NCI-H1694 (cell line): ENCODE measurements at places on chromosomes 12 and 14.

DNA sequence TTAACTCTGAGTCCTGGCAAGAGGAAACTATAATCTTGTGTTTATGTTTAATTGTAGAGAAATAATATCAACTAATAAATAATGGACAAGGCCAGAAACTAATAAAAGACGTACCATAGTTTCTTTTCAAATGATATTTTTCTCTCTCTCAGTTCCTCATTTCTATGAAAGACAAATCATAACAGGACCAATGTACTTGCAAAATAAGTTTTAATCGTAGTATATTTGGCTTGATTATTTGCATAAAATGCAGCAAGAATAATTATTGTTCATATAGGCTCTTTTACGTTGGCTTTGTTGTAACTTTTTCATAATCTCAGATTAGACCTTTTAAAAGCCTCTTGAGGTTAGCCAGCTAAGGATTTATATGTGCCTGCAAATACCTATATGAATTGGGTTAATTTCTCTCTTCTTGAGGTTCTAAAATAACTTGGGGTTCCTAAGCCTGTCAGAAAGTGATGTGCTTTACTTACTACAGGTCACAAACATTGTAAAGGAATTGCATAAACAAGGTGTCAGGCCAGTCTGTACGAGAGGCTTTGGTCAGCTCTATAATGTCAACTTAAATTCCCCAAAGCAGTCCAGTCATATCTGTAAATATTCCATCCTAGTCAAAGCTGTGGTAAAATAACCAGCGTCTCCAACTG lies 152.8 kb upstream of the PTPRQ start:
- no peak for DNase-seq

- peak; percentile 100 for DNase-seq
Observed at GRCh38 chr14:58331111-58331510, 32.8 kb downstream of the ARID4A start.

DNA sequence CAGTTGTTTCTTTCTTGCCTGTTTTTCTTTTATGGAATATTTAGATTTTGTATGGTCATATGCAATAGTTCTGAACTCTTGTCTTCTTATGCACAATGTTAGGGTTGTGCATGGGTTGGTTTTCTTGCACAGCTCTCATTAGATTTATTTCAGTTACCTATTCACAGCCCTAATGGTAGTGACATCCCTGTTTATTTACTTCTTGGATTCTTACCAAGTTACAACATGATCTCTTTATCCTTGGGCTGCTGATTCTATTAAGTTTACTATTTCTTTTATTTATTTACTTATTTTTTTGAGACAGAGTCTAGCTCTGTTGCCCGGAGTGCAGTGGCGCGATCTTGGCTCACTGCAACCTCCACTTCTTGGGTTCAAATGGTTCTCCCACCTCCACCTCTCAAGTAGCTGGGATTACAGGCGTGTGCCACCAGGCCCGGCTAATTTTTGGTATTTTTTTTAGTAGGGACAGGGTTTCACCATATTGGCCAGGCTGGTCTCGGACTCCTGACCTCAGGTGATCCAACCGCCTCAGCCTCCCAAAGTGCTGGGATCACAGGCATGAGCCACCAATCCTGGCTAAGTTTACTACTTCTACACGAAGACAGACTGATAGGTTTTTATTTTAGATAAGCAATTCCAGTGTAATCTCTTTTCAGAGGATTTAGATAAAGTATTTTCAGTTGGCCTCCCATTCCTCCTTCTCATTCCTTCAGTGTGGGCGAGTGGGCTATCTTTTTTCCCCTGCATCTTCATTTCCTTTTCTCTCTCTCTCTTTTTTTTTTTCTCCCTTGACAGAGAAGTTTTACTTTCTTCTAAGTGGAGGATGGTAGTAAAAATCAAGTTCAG lies 395.1 kb upstream of the RGS6 start:
- no peak for DNase-seq

DNA sequence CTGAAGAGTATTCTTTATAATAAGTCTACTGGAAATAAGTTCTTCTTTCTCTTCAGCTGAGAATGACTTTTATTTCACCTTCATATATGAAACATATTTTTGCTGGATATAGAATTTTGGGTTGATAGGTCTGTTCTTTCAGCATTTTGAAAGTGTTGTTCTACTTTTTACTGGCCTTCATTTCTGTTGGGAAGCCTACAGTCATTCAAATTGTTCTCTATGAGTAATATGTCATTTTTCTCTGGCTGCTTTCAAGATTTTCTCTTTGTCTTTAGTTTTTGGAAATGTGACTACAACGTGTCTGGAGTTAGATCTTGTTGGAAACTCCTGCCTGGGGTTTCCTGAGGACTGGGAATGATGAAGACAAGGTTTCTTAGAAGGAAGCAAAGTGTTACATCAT lies 10.0 kb downstream of the FGFR1OP2 start:
- no peak for DNase-seq

- no peak for DNase-seq
Observed at GRCh38 chr12:124641591-124641990, 74.2 kb upstream of the NCOR2 start.

GRCh38 chr12:63276537-63277365 lies 125.8 kb upstream of the AVPR1A start:
- DNase-seq, result peak; percentile 32

DNA sequence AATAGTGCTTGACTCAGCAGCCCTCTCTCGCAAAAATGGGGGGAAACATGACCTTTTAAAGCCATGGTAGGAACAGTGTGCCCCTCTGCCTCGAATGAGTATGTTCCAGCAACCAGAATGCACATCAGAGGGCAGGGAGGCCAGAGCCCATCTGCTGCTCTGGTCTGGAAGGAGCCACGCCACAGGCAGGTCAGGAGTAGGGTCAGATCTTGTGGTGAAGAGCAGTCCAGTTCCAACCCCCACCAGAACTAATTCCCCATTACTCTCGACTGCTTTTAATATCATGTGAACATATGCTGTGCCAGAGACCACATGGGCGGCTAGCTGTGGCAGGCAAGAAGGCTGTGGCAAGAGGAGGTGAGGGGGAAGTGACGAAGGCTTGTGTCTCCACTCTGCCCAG lies 34.6 kb upstream of the TMX1 start:
- no peak for DNase-seq

GRCh38 chr12:131848753-131849152 lies 20.6 kb downstream of the MMP17 start:
- DNase-seq, result no peak

- no peak for DNase-seq
Observed at GRCh38 chr14:84343656-84344055, 1186.3 kb upstream of the FLRT2 start.

- DNase-seq, result no peak
Observed at GRCh38 chr14:101122237-101123141, 219.0 kb upstream of the RTL1 start.

- DNase-seq, result no peak
Observed at GRCh38 chr14:24673534-24674203, 39.7 kb upstream of the GZMB start.

GRCh38 chr14:38755036-38755435 lies 348.0 kb downstream of the SEC23A start:
- DNase-seq, result no peak

DNA sequence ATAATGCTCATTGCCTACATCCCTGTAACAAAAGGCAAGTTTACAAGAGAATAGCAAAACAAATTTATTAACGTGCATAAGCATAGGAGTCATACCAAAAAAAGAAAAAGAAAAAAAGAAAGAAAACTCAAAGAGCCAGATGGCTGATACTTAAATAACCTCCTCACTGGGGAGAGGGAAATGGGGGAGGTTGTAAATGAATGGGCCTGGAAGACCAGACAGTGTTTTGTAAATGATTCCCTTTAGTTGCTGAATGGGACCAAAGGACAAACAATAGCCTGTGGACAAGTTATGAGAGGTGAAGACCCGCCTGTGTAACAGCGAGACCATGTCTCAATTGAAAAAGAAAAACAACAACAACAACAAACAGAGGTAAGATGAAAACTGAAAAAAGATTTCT lies 35.3 kb downstream of the CAPS2 start:
- DNase-seq, result no peak

GRCh38 chr14:94867946-94868771 lies 98.2 kb upstream of the GSC start:
- DNase-seq, result no peak

- DNase-seq, result no peak
Observed at GRCh38 chr12:123490089-123490488, 32.1 kb downstream of the SNRNP35 start.

- no peak for DNase-seq
Observed at GRCh38 chr12:109982210-109982609, 14.0 kb downstream of the GIT2 start.

GRCh38 chr12:55929306-55929791 lies 1.6 kb upstream of the DGKA start:
- no peak for DNase-seq

DNA sequence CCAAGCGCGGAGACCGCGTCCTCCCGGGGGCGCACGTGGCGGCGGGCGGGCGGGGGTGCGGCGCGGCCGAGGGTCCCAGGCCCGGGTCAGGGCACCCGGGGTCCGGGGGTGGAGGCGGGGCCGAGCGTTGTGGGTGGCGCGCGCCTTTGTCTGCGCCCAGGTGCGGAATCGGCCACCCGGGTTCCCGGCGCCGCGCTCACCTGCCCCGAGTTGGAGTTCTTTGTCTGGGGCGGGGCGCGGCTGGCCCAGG lies 50.1 kb downstream of the LRCOL1 start:
- DNase-seq, result no peak

DNA sequence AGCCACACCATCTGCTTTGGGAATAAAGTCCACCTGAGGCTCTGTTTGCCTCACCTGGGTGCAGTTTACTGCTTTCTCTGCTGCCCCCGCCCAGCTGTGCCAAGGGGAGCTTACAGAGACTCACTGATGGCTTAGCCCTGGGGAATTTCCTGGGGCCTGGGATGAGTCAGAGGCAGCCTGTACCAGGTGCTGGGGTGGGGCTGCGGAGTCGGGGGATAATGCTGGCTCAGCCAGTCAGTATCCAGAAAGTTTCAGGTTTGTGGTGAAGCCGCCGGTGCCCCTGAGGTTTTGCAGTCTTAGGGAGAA lies 22.3 kb downstream of the PLEKHG3 start:
- DNase-seq, result no peak

GRCh38 chr12:82530394-82530793 lies 156.3 kb upstream of the TMTC2 start:
- DNase-seq, result no peak

DNA sequence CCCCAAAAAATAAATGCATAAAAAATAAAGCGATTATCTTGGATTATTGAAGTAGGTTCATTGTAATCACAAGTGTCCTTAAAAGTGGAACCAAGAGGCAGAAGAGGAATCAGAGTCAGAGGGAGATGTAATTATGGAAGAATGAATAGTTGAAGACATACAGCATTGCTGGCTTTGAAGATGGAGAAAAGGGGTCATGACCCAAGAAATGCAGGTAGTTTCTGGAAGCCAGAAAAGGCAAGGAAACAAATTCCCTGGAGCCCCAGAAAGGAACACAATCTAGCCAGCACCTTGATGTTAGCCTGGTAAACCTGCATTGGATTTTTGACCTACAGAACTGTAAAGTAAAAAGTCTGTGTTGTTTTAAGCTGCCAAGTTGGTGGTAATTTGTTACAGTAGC lies 57.5 kb upstream of the PTGR2 start:
- no peak for DNase-seq

DNA sequence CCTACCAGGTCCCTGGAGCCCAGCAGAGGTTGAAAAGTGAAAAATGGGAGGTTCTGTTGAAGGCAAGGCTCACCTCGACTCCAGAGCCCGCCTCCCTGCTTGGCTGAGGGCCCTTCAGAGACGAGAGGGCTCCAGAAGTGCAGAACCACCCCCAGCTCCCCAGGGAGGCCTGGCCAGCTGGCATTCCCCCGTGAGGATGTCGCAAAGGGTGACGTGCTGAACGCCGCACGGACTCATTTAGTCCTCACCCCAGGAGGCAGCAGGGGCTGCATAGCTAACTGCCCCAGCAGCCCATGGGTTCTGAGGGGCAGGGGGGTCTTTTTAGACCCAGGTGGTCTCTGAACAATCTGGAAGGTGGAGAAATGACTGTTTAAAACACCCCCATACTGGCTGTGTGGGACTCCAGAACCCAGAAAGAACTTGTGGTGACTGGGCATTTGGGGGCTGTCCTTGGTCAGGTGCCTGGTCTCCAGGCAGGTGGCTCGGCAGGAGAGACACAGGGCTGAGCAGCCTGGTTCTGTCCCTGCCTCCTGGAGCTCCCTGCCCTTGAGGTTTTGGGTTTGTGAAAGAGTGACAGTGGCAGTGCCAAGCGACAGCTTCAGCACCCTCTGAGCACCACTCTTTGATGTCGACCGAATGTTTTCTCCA lies 32.0 kb downstream of the ANAPC7 start:
- DNase-seq, result peak; percentile 79

DNA sequence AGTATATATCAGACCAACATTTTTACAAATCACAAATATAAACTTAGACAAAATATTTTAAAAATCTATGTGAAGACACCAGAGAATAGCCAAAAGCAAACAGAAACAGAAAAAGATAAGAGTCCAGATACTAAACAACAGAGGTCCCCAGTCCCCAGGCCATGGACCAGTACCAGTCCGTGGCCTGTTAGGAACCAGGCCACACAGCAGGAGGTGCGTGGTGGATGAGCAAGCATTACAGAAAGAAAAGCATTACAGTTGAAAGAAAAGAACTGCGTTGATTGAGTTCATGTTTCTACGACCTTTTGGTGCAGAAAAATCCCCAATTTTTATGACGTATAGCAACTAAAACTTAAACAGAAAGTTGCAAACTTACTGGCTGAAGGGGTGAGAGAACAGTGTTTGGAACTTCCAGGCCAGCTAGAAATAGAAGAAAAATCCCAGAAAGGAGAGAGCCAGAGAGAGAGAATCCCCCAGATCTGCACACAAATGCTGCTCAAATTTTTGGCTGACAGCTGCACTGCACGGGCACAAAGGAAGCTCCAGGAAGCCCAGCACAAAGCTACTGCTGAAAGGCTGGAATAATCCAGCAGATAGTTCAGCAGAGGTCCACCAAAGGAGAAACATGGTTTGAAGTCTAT lies 159.6 kb upstream of the C14orf180 start:
- peak; percentile 84 for DNase-seq

- DNase-seq, result no peak
Observed at GRCh38 chr14:98705871-98706300, 566.1 kb downstream of the BCL11B start.

GRCh38 chr12:31370531-31371255 lies 44.7 kb upstream of the SINHCAF start:
- DNase-seq, result no peak

DNA sequence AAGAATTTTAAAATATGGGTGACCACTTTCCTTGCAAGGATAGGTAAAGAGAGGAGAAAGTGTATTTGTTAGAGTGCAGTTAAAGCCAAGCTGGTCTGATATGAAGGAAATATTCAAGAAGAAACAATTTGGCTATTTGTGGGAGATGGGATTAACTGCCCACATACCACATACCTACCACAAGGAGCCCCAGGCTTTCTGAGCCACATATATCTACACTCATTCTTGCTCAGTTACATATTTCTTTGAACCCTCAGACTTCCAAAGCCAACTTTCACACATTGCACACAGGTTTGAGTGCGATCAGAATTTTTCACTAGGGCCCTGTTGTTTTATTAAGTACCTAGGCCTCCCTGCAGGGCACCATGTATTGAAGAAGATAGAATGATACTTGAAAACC lies 330.2 kb downstream of the ZFP36L1 start:
- no peak for DNase-seq
